ENCODE measurements at places on chromosomes 1 and 21.

DNA sequence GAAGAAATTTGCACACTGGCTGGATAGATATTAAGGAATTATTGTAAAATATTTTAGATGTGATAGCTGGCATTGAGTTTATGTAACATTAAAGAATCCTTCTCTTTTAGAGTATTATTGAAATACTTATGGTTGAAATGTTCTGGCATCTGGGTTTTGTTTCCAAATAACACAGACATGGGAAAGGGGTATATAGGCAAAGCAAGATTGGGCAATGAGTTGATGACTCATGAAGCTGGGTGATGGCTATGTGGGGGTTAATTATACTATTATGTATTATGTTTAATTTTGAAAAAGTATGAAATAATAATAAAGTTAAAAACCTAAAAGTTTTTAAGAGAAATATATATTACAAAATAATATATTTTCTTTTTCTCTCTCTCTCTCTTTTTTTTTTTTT lies 12.5 kb upstream of the PTPN14 start:
- DNase-seq = peak; percentile 78

GRCh38 chr1:15953294-15953771 lies 22.6 kb downstream of the ZBTB17 start:
- peak; percentile 47 for DNase-seq

DNA sequence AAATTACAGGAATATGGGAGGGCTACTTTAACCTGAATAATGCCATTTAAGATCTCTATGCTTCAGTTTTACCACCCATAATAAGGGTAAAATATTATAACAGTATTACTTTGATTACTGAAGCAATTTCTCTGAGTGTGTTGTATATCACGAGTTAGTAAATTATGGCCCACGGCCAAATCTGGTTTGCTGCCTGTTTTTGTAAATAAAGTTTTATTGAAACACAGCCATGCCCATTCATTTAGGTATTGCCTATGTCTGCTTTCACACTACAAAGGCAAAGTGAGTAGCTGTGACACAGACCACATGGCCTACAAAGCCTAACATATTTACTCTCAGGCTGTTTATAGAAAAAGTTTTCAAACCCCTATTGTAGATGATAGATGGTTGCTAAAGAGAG lies 156.8 kb downstream of the CDC42BPA start:
- DNase-seq = no peak

- DNase-seq = no peak
Observed at GRCh38 chr1:230907472-230908205, 39.3 kb upstream of the C1orf198 start.

DNA sequence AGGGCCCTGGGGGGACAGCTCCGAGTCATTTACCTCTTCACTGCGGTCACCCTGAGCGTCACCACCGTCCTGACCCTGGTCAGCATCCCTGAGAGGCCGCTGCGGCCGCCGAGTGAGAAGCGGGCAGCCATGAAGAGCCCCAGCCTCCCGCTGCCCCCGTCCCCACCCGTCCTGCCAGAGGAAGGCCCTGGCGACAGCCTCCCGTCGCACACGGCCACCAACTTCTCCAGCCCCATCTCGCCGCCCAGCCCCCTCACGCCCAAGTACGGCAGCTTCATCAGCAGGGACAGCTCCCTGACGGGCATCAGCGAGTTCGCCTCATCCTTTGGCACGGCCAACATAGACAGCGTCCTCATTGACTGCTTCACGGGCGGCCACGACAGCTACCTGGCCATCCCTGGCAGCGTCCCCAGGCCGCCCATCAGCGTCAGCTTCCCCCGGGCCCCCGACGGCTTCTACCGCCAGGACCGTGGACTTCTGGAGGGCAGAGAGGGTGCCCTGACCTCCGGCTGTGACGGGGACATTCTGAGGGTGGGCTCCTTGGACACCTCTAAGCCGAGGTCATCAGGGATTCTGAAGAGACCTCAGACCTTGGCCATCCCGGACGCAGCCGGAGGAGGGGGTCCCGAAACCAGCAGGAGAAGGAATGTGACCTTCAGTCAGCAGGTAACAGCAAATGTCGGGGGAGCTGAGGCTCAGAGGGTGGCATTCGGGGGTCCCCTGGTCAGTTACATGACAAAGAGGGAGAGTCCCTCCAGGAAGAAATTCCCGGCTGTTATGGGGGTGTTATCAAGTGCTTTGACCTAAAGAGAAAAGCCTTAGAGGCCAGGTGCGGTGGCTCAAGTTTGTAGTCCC lies 12.6 kb downstream of the SLC45A1 start:
- no peak for DNase-seq

- peak; percentile 50 for DNase-seq
Observed at GRCh38 chr1:211635597-211636205, 39.7 kb downstream of the NEK2 start.

- no peak for DNase-seq
Observed at GRCh38 chr1:221228594-221228993, 349.4 kb downstream of the HLX start.

GRCh38 chr21:44494418-44494817 lies 39.1 kb downstream of the LRRC3 start:
- no peak for DNase-seq

DNA sequence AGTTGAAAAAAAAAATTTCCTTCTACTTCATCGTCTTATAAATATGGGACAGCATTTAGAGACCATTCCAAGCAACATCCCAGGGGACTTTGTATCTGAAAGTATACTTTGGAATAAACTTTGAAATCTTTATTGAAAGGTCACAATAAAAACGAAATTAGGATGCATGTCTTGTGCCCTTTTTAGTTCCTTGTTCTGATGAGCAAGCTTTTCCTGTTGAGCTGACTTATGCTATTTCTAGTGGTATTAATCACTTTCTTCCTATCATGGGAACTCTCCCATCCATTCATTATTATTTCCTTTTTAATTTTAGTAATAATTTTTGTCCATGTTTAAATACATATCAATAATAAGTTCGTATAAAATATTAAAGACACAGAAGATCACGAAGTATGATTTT lies 4.0 kb upstream of the GBP2 start:
- DNase-seq = no peak

DNA sequence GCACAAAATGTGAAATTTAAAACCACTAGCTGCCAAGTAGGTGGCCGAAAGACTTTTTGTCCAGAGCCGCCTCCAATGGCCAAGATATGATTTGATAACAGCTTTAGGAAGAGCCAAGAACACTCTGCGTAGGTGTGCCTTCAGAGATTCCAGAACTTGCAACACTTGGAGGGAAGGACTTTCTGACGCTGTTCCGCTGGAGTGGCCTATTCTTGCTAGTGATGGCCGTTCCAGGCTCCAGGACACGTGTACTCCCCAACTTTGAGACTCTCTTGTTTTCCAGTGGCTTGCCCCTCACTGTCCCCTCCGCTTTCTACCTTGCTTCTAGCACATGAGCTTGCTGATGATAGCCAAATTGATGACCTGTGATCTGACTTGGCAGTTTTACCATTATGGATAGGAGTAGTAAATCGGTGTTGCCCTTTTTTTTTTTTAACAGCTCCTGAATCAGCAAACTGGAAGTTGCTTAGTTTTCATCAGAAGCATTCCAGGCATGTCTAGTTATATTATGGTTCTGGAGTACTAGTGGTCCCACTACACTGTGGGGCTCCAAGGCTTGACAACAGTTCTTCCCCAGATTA lies 1.0 kb downstream of the PRDX6 start:
- DNase-seq = peak; percentile 91

- DNase-seq = peak; percentile 24
Observed at GRCh38 chr1:154178911-154179811, 12.7 kb downstream of the TPM3 start.

GRCh38 chr21:41767606-41768436 lies 969 bp upstream of the RIPK4 start:
- DNase-seq = no peak

GRCh38 chr1:201125800-201126199 lies 1.2 kb downstream of the ASCL5 start:
- DNase-seq = no peak

DNA sequence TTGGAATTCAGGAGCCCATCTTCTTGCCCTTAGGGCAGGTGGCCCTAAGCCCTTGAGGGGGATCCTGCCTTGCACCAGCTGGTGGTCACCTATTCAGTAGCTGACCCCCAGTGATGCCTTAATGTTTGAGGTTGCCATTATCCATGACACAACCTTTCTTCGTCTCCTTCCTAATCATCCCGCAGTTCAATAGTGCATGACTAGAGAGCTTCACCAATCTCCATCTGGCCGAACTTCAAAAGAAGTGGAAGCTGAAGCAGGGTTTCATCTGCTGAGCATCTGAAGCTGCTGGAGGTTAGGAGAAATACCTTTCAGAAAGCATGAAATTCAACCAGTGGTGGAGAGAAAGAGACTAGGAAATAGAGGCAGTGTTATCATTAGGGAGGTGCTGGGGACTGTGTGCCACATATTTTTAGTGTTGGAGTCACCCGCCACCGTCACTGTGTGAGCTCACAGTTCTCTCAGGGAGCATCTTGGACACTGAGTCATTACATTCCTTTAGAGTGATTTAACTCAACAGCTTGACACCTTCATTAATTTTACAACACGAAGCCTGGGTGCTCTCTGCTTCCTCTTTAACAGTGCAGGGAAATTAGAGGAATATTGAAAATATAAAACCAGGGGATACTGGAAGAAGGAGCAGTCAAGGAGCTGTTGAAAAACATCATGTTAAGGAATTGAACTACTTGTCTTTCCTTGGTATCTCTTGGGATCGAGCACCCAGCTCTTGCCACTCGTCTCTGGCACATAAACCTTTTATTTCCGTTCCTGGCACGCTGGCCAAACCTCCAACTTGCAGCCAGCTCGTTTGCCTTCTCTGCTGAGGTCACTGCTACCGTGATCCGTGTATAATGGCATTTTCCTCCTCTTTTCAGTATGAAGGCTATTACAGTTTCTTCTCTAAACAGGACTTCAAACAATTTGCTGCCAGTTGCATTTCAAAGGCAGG lies 53.6 kb downstream of the PEX14 start:
- peak; percentile 80 for DNase-seq

DNA sequence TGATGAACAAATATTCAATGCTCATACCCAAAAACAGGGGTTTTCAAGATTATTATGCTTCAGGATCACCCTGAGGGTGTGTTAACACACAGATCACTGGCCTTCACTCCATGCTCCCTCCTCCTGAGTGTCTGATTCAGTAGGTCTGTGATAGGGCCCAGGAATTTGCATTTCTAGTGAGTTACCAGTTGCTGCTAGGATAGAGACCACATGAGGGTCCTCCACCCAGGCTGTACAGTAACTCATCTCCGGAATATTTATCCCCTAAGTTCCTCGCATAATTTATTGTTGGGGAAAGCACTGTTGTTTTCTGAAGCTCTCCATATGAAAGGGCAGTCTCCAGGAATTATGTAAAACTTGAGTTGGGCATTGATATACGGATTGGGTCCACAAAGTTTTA lies 1106.6 kb upstream of the B3GALT2 start:
- DNase-seq = no peak

GRCh38 chr1:62025892-62026291 lies 168.8 kb upstream of the L1TD1 start:
- no peak for DNase-seq

DNA sequence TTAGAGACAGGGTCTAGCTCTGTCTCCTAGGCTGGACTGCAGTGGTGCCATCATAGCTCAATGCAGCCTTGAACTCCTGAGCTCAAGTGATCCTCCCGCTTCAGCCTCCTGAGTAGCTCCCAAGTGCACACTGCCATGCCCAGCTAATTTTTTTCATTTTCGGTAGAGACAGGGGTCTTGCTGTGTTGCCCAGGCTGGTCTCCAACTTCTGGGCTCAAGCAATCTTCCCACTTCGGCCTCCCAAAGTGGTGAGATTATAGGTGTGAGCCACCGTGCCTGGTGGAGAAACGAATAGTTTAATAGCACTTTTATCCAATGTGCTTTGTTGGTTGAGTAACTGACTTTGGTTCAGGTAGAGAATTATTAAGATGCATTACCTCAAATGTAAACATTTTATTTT lies 20.9 kb downstream of the PIK3CD start:
- DNase-seq = no peak

DNA sequence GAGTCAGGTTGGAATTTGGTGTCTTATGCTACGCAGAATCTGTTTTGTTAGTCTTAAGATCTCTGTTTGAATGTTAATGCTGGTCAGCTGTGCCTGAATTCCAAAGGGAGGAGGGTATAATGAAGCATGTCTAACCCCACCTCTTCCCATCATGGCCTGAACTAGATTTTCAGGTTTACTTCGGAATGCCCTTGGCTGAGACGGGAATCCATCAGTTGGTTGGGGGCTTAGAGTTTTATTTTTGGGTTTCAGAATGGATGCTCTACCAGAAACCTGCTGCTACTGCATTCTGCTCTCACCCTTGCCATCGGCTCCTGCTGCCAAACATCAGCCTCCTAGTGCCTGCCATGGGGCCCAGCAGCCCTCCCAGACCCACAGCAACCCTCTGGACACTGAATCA lies 24.1 kb upstream of the ETV3 start:
- DNase-seq = no peak

DNA sequence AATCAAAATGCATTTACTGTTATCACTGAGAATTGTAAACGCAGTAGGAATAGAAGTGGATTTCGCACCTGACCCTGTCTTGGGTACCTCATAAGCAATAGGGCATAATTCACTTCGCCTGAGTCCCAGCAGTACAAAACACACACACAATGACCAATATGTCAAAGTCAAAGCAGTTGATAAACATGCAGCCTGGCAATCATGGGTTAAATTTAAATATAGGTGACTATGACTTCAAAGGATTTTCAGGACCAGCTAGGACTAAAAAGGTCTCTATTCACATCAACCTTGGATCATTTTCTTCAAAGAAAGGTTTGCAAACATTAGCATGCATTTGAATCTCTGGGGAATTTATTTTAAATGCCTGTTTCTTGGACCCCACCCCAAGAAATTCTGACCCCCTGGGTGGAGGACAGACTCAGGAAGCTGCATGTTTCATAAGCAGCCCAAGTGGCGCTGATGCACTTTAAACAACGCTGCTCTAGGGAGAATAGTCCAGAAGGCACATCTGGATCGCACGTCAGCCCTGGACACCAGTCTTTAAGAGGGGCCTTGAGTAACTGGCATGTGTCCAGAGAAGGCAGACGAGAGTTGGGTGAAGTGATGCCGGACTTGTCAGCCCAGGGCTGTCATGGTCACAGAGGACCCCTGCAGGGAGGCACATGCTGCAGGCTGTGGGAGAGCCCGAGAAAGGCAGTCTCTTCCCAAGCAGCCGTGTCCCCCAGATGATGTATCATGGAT lies 55.7 kb upstream of the EFHD2 start:
- DNase-seq = no peak

Data from fibroblast of mammary gland (primary cell).